Stimulated activated CD8-positive, alpha-beta memory T cell treated with anti-CD3 and anti-CD28 coated beads, Interleukin-7, amount 100 ng/mL, for 1 hour (primary cell): ENCODE measurements at places on chromosomes 7 and 10.

DNA sequence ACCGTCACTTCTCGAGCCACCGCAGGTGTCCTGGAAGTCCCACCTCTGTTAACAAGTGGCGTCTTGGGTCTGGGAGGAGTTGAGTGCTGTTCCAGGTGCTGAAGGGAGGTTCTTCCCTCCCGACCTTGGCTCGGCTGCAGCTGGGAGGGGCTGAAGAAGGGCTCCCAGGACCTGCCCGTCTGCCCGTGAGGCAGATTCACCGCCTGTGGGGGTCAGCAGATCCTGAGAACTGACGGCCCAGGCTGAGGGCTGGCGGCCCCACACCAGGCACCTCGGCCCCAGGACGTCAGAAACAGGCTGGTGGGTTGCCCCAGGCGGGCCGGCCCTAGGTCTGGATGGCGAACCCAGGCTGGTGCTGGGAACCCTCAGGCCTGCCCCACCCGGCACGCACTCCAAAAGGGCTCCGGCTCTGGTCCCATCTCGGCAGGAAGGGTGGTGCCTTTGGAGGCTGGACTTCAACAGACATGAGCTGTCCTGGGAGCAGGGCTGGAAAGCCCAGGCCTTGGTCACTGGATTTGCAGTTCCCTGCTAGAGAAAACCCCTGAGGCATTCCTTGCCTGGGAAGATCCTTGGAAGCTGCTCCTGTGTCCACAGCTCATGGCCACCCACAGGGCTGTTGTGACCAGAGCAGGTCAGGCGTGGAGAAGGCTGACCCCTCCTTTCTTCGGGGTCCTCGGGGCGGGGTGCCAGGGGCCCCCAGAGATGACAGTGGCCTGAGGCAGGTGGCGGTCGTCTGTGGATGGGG lies 42.6 kb upstream of the CFAP46 start:
- DNase-seq: no peak

DNA sequence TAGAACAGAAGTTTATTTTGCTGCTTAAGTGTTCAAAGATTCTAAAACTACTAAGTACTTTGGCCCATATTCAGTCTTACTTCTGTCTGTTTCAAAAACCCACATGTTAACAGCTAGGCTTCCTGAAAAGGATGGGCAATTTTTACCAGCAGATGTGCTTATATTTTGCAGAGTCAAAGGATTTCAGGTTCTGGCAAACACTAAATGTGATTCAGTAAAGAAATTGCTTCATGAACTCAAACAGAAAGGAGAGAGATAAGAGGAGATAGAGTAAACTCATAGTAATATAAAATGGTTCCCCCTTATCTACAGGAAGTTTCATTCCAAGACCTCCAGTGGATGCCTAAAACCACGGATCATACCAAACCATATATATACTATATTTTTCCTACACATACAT lies 248.5 kb downstream of the AGMO start:
- no peak for DNase-seq

- DNase-seq: no peak
Measured at GRCh38 chr10:119024882-119025281, 4.6 kb upstream of the NANOS1 start.

GRCh38 chr7:36707898-36708297 lies 16.4 kb downstream of the AOAH start:
- no peak for DNase-seq

DNA sequence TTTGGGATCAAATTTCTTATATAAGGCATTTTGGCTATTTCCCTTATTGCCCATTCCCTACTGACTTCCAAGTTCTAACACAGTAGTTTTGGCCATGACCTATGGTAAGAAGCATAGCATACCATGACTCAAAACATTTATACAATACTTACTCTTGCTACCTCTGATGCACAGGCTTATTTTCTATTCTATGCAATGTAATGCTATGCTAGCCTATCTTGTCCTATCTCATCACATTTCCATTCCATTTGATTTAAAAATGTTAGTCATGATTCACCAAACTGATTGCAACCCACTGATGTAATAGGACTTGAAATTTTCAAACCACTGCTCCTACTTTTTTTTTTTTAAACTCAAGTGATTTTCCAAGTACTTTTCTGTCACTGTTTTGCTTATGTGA lies 658.5 kb downstream of the TYW1 start:
- no peak for DNase-seq

- DNase-seq: peak; percentile 72
Measured at GRCh38 chr7:150448789-150449147, 1.7 kb upstream of the GIMAP8 start.
